ENCODE measurements at places on chromosomes 1 and 21.

DNA sequence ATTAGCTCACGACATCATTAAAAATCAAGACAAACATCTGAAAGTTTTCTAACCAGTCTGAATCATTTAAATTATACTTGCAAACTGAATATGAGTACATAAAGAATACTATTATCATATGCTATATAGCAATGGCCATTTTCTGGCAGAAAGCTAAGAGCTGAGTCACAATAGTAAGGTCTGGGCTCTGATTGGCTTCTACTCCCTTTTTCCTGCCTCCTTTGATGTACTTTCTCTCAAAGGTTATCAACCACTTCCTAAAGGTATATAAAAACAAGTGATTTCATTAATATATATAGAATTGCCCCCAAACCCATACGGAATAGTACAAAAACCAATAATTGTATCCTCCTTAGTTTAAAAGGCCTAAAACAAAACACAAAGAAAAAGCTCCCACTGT, 7.0 kb downstream of the KCNA3 start:
- no peak for DNase-seq

DNA sequence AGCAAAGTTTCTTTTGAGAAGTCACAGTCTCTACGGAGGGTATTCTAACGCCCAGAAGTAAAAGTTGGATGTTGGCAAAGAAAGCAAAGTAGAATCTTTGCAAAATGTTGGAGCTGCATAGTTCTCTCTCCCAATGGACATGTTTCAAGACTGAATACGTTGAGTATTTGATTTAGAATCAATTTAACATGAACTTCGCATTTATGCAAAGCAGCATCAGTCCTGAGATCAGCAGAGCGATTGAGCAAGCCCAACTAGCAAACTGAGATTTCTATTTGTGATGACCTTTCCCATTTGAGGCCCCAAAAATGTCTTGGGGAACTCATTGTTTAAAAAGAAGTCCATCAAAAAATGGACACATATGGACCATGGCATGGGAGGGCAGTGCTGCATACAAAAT, 8.0 kb downstream of the RUNX1 start:
- no peak for DNase-seq

GRCh38 chr1:156809281-156809680, 7.4 kb downstream of the SH2D2A start:
- no peak for DNase-seq

- DNase-seq, result no peak
Measured at GRCh38 chr1:56561227-56562019, 17.9 kb downstream of the PLPP3 start.

DNA sequence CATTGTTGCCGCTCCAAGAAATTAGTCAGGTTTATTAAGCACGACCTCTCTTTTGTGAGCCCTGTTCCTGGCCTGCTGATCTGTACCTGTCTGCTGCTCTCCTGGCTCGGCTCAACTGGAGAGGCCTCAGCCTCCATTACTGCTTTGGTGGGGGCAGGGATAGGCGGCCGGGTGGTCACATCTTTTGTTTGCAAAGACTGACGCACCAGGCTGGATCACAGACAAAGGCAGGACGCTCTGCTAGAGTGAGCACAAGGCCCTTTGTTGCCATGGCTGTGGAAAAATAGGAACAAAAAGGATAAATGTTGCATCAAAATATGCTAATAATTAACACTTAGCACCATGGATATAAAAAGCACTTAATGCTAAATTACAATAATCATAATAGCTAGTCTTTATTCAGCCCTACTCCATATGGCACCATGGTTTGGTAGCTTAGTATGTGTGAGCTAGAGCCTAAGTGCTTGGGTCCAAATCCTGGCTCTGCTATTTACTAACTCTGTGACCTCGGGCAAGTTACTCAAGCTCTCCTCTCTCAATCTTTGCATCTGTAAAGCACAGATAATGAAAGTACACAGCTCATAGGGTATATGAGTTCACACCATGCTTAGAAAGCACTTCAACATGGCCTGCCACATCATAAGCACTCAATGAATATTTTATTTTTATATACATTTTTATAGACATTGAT, 28.9 kb upstream of the HPDL start:
- no peak for DNase-seq

DNA sequence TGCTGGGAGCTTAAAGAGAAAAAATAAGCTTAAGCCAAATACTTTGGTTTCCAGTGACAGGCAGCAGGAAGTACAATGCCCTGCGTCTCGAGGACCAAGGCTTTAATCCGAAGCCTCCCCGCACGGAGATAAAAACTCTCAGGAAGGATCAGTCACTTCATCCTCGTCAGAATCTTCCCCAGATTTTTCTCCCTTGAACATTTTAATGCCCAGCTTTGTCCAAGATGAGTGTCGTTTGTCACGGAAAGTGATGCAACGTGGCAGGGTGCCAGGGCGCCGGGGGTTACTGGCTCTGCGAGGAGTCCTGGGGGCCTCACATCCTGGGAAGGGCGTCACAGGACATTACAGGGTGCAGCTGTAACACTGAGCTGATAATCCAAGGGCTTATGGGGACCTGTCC, 25.2 kb upstream of the PCBP3 start:
- no peak for DNase-seq
